Liver (tissue), 10 donors: ENCODE measurements at places on chromosomes 5 and 9. TPM values are rescaled to one million over a fixed set of nuclear protein-coding genes. Genes with fewer than 3 reads are reported as not detected.
A peak's percentile ranks its signal among the peaks of the same experiment; 100 is the strongest.

DNA sequence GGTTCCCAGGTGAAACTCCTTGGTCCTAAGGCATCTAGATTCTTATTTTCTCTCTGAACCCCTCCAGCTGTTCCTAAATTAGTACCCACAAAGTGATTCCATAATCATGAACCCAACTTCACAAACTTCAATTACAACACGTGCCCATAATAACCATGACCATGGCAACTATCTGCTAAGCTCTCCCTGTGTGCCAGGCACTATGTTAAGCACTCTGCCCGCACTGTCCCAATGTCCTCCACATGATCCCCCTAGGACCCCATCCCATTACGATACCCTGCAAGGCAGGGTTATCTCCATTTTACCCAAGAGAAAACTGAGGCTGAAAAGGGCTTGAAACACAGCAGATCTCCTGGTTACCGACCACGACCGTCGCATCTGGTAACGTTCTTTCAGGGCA is 25.3 kb upstream of the ZNF622 start:
- H3K4me1 ChIP-seq: peaks cover 18% of the 10 kb centered on the region
- H3K4me3 ChIP-seq: no peak overlapping the region
- peaks cover 4% of the 10 kb centered on the region for H3K36me3 ChIP-seq
- H3K27me3 ChIP-seq: no peaks in the 10 kb centered on the region

- H3K27me3 ChIP-seq: no peaks in the 10 kb centered on the region
- no peak for DNase-seq
- no peak overlapping the region for H3K27ac ChIP-seq
- no peaks in the 10 kb centered on the region for H3K4me1 ChIP-seq
- no peak overlapping the region for H3K4me3 ChIP-seq
Measured at GRCh38 chr5:24906689-24907088, 261.9 kb upstream of the CDH10 start.

GRCh38 chr9:93048566-93049448 is 9.7 kb upstream of the SUSD3 start:
- no peaks in the 10 kb centered on the region for H3K4me1 ChIP-seq
- H3K4me3 ChIP-seq: no peak overlapping the region
- DNase-seq: no peak
- no peaks in the 10 kb centered on the region for H3K27me3 ChIP-seq
- peak overlapping the region; percentile 78 for H3K27ac ChIP-seq

GRCh38 chr9:95131023-95131943 is 186.2 kb downstream of the FANCC start:
- H3K4me1 ChIP-seq: peaks cover 72% of the 10 kb centered on the region
- DNase-seq: peak; percentile 57
- H3K36me3 ChIP-seq: no peaks in the 10 kb centered on the region
- H3K4me3 ChIP-seq: no peak overlapping the region

GRCh38 chr5:14009575-14009974 is 65.1 kb upstream of the DNAH5 start:
- H3K36me3 ChIP-seq: no peaks in the 10 kb centered on the region
- DNase-seq: no peak
- H3K27ac ChIP-seq: peak overlapping the region; percentile 33
- H3K4me1 ChIP-seq: peaks cover 11% of the 10 kb centered on the region
- no peak overlapping the region for H3K4me3 ChIP-seq

The SPATA31E1 gene
- not detected for total RNA-seq

The WDR38 gene
- total RNA-seq: not detected

The PLAC8L1 gene
- total RNA-seq: not detected

The MRPL41 gene
- 31.7 TPM for total RNA-seq

The SPAG8 gene
- total RNA-seq: 0.56 TPM

The OBP2B gene
- total RNA-seq: not detected
